ENCODE measurements at places on chromosomes 11 and 22. TPM values are rescaled to one million over a fixed set of nuclear protein-coding genes. Genes with fewer than 3 reads are reported as not detected.
A peak's percentile ranks its signal among the peaks of the same experiment; 100 is the strongest.

DNA sequence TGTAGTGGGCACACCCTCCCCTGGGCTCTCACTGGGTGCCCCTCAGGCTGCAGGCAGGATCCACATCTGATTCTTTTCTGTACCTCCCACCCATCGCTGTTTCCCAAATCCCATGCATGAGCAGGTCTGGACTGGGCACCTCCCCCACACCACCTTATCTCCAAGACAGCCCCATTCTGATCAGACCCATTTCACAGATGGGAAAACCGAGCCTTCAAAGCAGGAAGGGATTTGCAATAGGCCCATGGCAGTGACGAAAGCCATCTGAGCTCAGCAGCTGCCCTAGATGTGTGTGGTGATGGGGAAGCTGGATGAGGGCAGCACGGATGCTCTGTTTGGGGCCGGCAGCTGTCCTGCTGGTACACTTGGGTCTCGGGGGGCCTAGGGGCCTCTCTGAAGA, 41.4 kb downstream of the WNT7B start:
- no peak for DNase-seq

ARSA gene
- total RNA-seq, result 8.7 TPM

GRCh38 chr22:39839204-39839603, 54.4 kb downstream of the ENTHD1 start:
- DNase-seq, result no peak

- peak; percentile 65 for DNase-seq
Observed at GRCh38 chr22:42074132-42074811, at the start of gene PHETA2. PHETA2 (plus strand) TSS chr22:42074248; CDS start chr22:42077294, 3,046 bp downstream.

DNA sequence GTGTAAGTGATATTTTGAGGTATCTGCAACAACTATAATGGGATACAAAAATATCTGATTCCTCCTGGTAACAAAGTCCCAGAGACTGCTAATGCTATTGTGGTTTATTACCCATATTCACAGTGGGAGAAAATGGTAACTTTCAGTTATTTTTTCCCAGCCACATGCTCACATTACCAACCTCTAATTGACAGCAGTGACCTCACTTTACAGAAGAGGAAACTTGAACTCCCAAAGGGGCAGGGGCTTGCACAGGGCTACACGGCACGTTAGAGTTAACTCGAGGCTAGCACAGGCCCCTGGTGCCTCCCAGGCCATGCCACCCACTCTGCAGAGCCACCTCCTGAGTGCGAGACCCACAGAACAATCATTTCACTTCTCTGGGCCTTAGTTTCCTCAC, 132.4 kb downstream of the TENM4 start:
- no peak for DNase-seq

GRCh38 chr11:128198216-128198772, 389.1 kb downstream of the ETS1 start:
- peak; percentile 66 for DNase-seq

DNA sequence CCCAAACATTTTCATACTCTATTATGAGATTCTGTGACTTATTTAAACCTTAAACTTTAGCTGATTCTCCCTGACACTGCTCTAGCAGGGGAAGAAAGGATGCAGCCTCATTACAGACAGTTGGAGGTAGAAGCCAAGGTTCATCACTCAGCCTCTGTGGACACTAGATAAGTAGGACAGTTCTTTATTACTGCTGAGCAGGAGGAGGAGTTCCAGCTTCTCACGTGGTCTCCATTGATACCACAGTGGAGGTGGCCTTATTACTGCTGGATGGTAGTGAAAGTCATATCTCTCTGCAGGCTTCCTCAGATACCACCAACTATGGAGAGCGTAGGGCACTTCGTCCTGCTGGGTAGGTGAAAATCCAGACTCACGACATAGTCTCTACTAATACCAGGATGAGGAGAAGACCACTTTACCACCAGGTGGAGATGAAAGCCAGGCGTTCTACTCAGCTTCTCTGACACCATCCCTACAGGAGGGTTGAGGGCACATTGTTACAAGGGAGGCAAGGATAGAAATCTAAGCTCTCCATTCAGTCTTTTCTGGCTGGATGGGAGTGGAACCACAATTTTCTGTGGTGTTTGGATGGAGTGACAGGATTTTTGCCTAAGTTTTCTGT, 13.1 kb upstream of the ANGPTL5 start:
- DNase-seq, result no peak

DNA sequence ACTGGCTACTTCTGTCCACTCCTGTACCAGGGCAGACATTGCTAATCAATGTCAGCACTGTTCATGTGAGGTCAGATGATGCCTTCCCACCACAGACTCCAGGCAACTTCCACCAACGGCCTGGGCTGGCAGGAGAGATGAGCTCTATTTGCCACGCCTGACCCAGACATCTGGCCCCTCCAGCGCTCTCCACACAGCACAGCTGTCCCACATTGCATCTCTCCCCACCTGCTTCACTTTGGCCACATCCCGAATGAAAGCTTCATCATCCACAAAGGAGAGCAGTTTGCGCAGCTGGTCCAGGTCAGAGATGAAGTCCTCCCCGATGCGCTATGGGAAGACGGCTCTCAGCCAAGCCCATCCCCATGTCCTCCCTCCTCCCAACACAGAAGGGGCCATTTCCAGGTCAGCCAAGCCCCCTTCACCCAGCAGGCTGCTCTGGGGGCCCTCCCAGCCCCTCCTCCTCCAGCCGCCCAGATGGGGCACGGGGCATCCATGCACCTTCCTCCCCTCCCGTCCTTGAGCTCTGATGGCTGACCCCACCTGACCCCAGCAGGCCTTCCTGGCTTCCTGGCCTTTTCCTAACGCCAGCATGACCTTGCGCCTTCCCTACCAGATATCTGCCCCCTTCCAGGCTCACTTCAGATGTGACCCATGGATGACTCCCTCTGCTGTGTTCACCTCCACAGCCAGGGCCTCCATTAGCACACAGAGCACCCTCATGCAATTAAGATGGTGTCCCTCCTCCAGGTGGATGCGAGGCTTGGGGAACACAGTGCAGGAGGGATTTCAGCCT, 7.4 kb downstream of the PYGM start:
- DNase-seq, result no peak

DNA sequence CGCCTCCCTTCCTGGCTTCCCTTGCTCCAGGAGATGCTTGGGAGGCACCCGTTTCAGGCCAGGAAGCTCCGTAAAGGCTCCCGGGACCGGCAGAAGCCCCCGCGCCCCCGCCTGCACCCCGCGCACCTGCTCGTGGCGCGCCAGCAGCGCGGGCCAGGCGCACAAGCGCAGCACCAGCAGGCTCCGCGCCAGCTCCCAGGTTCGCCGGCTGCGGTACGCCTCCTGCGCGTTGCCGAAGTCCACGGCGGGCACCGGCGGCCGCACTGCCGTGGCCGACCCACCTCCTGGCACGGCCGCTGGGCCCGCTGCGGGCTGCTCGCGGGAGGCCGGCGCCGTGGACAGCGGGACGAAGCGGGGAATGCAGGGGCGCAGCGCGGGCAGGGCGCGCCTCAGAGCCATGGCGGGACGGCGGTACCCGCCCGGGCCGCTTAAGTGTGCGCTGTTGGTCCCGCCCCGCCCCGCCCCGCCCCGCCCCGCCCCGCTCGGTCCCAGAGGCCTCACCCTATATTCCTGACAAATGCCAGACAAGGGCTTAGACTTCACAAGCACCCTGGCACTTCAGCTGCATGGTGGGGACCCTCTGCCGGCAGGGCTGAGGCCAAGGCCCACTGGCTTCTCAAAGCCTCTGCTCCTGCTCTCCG, at the start of gene PRODH:
PRODH (minus strand) TSS at position 405 of the 641 bp plus-strand sequence; CDS start at position 399, 6 bp downstream.
- no peak for DNase-seq
